Dermis blood vessel endothelial cell (primary cell): ENCODE measurements at places on chromosomes 12 and 14. TPM values are rescaled to one million over a fixed set of nuclear protein-coding genes. Genes with fewer than 3 reads are reported as not detected.

GRCh38 chr12:11171969-11172675 lies 1.1 kb downstream of the SMIM10L1 start:
- peak; percentile 45 for DNase-seq

DNA sequence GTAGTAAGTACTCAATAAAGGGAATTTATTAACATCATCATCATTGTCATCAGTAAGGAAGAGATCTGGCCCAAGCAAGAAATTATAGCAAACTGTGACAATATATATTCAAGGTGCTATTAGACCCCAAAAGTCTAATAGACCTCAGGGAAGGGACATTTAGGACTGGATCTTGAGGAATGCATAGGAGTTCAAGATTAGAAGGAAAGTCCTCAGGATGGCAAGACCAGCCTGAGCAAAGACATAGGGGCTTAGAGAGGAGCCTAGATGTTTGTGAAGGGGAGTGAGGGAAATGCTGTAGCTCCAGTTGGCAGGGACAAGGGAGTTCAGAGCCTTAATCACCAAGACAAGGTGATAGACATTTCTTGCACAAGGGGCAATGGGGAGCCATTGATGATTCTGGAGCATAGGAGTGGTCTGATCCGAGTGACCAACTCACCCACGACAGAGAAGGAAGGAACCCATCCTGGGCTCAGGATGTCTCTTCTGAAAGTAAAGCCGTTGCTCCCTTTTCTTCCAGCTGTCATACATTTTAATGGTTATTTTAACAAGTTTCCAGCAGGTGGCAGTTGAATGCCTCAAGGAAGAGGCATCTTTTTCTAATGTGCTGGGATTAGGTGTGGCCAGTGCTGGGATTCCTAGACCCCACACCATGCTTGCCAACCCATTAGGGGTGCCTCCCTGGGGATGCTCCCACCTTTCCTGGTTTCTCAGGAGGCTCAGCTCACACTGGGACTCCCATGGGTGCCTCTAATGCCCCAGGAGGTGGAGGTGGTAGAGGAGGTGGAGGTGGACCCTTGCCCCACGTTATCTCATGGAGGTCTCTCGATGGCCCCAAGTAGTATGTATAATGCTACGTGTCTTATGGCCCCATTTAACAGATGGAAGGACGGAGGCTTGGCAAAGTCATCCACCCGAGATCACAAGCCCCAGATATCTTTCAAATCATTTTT lies 37.8 kb downstream of the PHETA1 start:
- DNase-seq: peak; percentile 73

DNA sequence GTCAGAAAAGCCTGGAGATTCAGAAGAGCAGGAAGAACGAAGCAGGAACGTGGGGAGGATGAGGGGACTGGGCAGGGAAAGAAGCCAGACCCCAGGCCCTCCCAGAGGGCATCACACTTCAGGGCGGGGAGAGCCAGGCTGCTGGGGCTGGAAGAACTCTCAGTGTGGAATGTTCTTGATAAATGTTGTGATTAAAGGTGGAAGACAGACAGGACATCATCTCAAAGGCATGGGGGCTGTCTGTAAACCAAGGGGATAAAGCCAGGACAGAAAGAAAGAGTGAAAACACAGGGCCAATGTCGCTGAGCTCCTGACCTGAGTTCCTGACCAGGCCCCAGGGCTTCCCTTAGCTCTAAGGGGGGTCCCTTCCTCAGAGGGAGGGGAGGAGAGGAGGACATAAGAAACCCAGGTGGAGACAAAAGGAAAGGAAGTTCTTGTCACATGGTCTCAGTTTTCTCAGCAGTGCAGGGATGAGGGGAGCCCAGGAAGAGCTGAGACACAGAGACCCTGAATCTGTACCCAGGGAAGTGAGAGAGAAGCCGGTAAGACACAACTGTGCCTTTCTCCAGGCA lies 56.3 kb downstream of the SETD3 start:
- DNase-seq: no peak

DNA sequence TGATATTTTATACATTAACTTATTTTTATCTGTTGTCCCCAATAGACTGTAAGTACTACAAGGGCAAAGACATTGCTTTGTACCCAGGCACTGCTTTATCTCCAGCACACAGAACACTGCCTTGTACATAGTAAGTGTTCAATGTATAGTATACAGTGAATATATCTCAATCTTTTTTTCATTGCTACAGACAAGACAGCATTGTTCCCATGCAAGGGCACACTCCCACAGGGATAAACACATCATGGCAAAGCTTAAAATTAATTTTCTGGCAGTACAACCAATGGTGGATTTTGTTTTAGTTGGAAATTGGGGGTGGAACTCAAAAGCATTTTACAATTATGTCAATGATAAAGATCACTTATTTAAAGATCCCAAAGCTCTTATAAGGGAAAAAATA lies 112.3 kb upstream of the EEA1 start:
- no peak for DNase-seq

GRCh38 chr12:91723191-91723590 lies 422.5 kb downstream of the BTG1 start:
- DNase-seq: no peak

KLRD1 gene
- total RNA-seq: 0.19 and 0.34 TPM in 2 replicates

ARL6IP4 gene
- total RNA-seq: 213 and 267 TPM in 2 replicates

DNA sequence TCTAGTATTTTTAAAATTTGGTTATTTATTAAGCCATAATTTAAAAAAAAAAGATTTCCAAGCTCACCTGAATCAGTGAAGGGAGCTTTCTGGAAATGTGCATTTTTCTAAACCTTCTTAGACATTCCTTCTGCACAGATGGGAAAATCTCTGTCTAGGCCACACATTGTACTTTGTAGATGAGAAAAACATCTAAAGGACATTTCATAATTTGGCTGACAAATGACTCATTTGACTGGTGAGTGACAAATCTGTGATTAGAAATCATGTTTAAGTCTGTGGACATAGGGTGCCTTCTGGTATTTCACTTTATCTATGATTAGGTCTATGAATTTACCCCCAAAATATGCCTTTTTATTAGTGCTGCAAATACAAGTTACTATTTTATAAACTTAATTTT lies 1044.9 kb upstream of the FLRT2 start:
- DNase-seq: no peak

- peak; percentile 45 for DNase-seq
These were observed 48.4 kb downstream of the ANAPC7 start for GRCh38 chr12:110355073-110355472.

DNA sequence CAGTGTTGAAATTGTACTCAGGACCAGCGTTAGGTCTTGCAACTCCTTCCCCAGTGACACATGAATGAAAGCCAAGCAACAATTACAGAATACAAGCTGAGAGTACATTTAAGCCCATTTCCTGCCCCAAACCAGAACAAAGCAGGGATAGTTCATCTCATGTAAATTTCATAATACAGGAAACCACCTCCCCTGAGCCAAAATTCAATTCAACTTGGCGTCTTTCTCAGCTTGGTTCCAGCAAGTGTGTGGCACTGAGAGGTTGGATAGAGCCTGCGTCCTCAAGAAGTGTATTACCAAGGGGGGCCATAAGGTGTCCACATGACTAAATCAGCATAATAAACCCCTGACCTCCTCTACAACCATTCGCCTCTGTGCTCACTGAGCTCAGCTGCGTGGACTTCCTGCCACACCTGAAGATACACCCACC lies 278.9 kb upstream of the CRY1 start:
- no peak for DNase-seq

- no peak for DNase-seq
These were observed 52.8 kb upstream of the LHX5 start for GRCh38 chr12:113524495-113524894.

DNA sequence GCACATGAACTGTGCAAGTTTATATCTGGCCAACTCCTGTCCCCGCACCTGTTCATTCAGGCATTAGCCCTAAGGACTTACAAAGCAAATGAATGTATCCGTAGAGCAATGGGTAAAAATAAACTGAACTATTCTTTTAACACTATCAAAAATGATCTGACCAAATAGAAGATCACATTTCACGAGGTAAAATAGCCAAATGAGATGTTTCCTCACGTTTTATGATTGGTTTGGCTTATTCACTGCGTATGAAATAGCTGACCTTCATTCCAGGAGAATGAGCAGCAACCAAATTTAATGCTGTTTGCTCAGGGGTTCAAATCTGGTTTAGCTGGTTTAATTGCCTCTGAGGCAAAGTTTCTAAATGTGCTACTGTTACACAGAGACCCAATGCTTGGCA lies 216.0 kb upstream of the EEA1 start:
- no peak for DNase-seq

ANKRD9 gene
- total RNA-seq: 20.3 and 24.2 TPM in 2 replicates

DNA sequence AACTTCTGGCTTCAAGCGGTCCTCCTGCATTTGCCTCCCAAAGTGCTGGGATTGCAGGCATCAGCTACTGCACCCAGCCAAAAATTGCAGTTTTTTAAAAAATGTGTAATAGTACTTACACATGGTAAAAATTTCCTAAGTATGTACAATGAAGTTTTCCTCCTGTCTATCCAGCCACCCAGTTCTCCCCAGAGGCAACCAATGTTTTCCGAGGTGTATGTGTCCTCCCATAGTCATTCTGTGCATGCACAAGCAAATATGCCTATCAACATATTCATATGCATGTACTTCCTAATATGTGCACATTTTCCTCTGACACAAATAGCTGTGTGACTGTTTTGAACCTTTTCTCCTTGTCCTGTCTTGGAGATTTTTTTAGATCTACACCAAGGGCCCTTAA lies 195.0 kb downstream of the SLC5A8 start:
- DNase-seq: no peak

SLC6A15 gene
- 0.51 and 2.2 TPM in 2 replicates for total RNA-seq

- DNase-seq: no peak
These were observed 9.7 kb upstream of the PIGH start for GRCh38 chr14:67609642-67610310.

GRCh38 chr14:23483236-23483854 lies 13.8 kb downstream of the NGDN start:
- DNase-seq: peak; percentile 26

NOS1 gene
- total RNA-seq: not detected in 2 replicates

NKX2-1 gene
- total RNA-seq: not detected in 2 replicates

NPFF gene
- total RNA-seq: not detected in 2 replicates

DNA sequence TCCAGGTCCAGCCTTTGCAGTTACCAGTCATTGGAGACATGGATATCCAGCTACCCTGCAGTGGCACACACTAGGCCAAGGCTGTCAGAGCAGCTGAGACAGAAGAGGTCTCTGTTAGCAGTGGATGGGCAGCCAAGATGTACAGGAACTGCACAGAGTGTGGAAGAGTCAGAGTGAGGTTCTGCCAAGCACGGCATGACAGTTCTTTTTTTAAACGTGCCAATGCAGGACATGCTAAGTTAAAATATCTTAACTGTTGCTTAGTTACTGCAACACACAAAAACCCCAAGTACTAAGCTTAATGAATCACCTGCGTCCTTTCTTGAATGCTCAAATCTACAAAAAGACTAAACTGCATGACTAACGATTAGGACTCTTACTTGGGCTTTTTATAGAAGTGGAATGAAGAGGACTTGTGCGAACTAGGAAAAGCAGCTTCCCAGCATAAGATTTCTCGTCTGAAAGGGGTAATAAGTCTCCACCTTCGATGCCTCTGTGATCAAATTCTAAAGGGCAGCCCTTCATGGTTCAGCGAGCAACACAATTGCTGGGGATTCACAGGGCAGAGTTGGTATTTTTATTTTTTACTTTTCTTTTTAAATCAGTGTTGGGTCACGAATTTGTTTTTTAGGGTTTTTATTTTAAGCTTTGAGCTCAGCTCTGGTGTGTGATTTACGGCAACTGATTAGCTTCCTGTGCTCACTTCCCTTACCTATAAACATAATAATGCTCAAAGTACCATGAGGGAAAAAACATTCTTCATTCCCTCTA lies 20.6 kb downstream of the MAPK1IP1L start:
- DNase-seq: peak; percentile 79

FBXW8 gene
- total RNA-seq: 15.5 and 16.0 TPM in 2 replicates

KLRC1 gene
- not detected in 2 replicates for total RNA-seq

DNA sequence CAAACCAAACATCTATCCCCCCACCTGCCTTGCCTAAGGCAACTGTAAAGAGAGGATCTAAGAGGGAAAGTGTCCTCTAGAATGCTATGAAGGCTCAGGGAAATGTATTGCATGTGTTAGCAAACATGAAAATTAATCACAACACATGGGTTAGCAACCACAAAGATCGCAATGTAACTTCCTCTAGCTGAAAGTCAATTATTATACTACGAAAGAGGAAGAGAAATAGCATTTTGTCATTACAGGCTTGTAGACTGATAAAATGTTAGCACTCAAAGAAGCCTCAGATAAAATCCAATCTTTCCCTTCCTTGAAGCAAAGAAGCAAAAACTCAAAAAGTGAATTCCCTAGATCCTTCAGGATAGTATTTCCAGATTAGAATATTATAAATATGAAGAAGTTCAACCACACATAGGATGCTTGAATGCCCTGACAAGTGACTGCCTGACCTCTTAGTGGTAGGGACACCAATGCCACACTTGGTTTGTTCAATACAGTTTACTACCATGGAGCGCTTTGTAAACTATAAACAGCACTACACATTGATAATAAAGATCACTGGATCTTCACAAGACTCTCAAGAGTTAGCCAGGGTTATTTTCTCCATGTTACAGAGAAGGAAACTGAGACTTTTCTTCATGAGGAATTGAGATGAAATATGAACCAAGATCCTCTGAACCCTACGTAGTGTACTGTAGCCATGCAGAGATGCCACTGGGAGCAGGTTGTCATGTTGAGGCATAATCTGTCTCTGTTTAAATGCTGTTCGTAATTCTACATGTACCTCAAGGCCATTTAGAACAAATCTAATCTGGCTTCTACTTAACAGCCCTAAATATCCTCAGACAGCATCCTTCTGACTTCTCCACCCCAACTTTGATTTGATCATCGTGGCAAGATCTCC lies 100.7 kb downstream of the ITPR2 start:
- DNase-seq: no peak

CLEC7A gene
- 0.47 and 0.68 TPM in 2 replicates for total RNA-seq

- DNase-seq: no peak
These were observed 77.8 kb downstream of the CCDC88C start for GRCh38 chr14:91339671-91340369.

- no peak for DNase-seq
These were observed 8.0 kb downstream of the LRRC74A start for GRCh38 chr14:76834241-76834661.

GRCh38 chr12:27464220-27464554 lies 17.7 kb downstream of the SMCO2 start:
- DNase-seq: no peak

MGP gene
- total RNA-seq: 63.0 and 68.4 TPM in 2 replicates

KRT2 gene
- not detected in 2 replicates for total RNA-seq

RHOJ gene
- 76.3 and 115 TPM in 2 replicates for total RNA-seq

DNA sequence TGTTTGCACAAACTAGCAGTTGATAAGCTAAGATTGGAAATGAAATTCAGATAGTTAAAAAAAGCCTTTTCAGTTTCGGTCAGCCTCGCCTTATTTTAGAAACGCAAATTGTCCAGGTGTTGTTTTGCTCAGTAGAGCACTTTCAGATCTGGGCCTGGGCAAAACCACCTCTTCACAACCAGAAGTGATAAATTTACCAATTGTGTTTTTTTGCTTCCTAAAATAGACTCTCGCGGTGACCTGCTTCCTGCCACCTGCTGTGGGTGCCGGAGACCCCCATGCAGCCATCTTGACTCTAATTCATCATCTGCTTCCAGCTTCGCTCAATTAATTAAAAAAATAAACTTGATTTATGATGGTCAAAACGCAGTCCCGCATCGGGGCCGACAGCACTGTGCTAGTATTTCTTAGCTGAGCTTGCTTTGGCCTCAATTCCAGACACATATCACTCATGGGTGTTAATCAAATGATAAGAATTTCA lies 335.6 kb downstream of the TMEM121 start:
- no peak for DNase-seq
